Stimulated activated CD4-positive, alpha-beta T cell treated with anti-CD3 and anti-CD28 coated beads, TNF-alpha, amount 100 ng/mL, for 1 hour (primary cell): ENCODE measurements at places on chromosomes 11 and 22.

DNA sequence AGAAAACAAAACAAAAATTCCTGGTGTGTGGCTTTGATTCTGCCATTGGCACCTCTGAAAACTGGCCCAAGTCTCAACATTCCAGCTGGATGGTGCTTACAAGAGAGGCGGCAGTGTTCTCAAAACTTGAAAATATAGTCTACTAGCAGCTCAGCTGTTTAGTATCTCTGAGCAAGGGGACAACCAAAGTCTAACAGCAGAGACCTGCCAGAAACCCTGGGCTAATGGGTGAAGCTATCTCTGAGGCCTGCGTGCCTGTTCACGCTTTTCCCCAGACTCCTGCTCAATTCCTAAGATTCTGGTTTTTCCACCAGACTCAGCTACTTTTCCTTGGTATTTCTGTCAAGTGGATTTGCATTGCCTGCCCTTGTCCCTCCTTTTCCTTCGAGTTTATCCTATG lies 17.9 kb downstream of the TMEM218 start:
- no peak for DNase-seq

DNA sequence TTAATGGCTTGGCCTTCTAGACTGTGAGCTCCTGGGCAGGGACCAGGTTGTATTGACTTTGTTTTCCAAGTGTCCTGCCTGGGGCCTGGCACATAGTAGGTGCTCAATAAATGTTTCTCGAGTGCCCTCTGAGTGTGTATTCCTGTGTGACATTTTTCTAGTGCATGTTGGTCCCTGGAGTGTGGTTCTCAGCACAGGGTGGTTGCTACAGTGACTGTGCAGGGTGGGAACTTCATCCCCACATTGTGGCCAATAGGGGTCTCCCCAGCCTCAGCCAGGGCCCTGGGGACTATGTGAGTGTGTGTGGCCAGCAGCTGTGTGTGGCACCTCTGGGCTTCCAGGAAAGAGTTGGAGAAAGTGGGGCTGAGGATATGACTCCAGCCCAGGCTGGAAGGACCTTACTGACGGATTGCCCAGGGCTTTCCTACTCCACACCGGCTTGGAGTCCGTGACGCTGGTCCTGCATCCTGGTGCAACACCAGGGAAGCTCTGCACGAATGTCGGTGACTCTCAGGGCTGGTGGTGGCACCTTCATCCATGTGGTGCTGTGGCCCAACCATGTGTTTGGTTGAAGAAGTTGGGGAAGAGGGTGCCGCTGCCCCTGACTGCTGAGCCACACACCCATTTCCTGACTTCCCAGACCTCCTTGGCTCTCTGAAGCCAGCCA lies 9.0 kb upstream of the MARK2 start:
- no peak for DNase-seq

DNA sequence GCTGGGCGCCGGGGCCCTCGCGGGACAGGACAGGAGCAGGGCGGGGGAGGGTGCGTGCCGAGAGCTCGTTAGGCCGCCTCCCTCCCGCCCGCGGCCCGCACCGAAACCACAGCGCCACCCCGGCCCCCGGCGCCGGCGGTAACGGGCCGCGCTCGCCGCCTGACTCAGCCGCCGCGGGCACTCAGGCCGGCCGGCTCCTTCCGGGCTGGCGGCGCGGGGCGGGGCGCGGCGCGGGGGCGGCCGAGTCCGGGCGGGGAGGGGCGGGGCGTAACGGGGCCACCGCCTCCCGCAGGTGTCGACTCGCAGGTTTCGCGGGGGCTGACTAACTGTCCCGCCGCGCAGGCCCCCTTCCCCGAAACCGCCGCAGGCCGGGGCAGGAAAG lies at the start of gene AP5B1:
TSS of gene AP5B1 (minus strand) at position 207 of the 382 bp plus-strand sequence. CDS start 385 bp downstream, outside the sequence.
- peak; percentile 53 for DNase-seq

GRCh38 chr11:64887757-64888405 lies 9.5 kb upstream of the EHD1 start:
- peak; percentile 67 for DNase-seq

DNA sequence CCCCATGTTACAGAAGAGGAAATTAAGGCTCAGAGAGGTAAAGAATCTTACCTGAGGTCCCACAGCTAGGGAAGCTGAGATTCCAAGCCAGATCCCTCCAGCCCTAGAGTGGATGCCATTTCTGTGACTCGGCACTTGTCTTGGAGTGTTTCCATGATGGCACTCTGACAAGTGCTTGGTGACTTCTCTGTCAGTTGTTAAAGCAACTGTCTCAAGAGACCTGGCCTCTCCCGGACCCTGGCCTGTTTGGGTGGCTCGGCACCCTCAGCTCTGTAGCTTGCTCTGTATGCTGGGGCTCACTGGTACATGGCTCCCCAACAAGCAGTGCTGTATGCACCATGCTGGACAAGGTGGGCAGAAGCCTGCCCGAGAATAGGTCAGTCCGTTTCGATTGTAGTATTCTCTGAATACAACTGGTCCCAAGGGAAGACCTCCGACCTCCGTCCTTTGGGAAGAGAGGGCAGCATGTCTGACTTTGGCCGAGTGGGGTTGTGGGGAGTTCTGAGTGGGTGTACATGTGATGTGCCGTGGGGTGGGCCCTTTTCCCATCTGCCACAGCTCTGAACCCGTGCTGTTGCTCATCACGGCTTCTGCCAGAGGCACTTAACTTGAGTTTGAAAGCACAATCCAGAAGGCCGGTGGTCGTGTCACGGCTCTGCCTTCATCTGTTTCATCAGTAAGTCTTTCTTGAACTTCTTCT lies 12.4 kb downstream of the ACO2 start:
- no peak for DNase-seq
